ENCODE measurements at places on chromosomes 12 and 14. TPM values are rescaled to one million over a fixed set of nuclear protein-coding genes. Genes with fewer than 3 reads are reported as not detected.
A peak's percentile ranks its signal among the peaks of the same experiment; 100 is the strongest.

GRCh38 chr12:101697930-101698799 lies 725 bp downstream of the CHPT1 start:
- H3K4me1 ChIP-seq: peaks cover 19% of the 10 kb centered on the region
- peak; percentile 21 for DNase-seq
- peak overlapping the region; percentile 73 for H3K27ac ChIP-seq
- H3K36me3 ChIP-seq: no peaks in the 10 kb centered on the region
- peak overlapping the region; percentile 87 for H3K4me3 ChIP-seq
- peaks cover 6% of the 10 kb centered on the region for H3K27me3 ChIP-seq

- H3K4me3 ChIP-seq: no peak overlapping the region
- H3K36me3 ChIP-seq: no peaks in the 10 kb centered on the region
- no peaks in the 10 kb centered on the region for H3K27me3 ChIP-seq
Observed at GRCh38 chr12:19643635-19644034, 204.3 kb downstream of the AEBP2 start.

- H3K4me3 ChIP-seq: no peak overlapping the region
- peaks cover 10% of the 10 kb centered on the region for H3K27me3 ChIP-seq
- DNase-seq: no peak
- H3K27ac ChIP-seq: no peak overlapping the region
Observed at GRCh38 chr12:22691319-22691718, 66.3 kb downstream of the ETNK1 start.

GRCh38 chr12:113926788-113927187 lies 39.3 kb downstream of the RBM19 start:
- no peak overlapping the region for H3K27ac ChIP-seq
- H3K36me3 ChIP-seq: peaks cover 67% of the 10 kb centered on the region

GRCh38 chr12:68792952-68793351 lies 15.0 kb upstream of the MDM2 start:
- no peak for DNase-seq
- no peaks in the 10 kb centered on the region for H3K27me3 ChIP-seq
- no peak overlapping the region for H3K27ac ChIP-seq
- H3K4me3 ChIP-seq: no peak overlapping the region

GRCh38 chr14:59022144-59022543 lies 166.3 kb upstream of the DAAM1 start:
- H3K36me3 ChIP-seq: no peaks in the 10 kb centered on the region
- DNase-seq: no peak
- H3K4me1 ChIP-seq: no peaks in the 10 kb centered on the region
- H3K27me3 ChIP-seq: peaks cover 3% of the 10 kb centered on the region

DNA sequence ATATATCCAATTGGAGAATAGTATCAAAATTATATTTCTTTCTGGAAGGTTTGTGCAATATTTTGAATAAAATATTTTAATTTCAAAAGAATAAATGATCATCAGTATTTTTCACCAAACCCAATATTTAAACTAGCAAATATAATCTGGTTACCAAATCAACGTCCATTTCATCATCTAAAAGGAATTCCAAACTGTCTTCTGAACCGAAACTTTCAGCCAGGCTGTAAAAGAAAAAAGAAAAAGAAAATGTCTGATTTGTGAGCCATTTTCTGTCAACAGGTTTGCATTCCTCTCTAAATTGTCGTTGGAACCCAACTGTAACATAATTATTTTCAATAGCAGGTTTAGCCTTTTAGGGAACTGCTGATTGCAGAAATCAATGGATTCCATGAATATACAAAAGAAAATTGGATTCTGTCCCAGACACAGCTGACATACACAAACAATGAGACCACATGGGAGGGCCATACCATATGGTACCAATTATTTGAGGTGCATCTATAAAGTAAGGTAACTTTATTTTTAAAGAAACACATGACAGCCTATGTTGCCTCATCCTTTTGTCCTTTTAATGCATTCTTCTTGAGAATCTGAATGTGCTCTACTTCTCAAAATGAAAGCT lies 22.7 kb downstream of the SNRPF start:
- no peak for DNase-seq
- no peaks in the 10 kb centered on the region for H3K36me3 ChIP-seq
- no peak overlapping the region for H3K4me3 ChIP-seq
- H3K4me1 ChIP-seq: no peaks in the 10 kb centered on the region
- no peaks in the 10 kb centered on the region for H3K27me3 ChIP-seq
- H3K27ac ChIP-seq: no peak overlapping the region

Gene GALNT9
- total RNA-seq: not detected

DNA sequence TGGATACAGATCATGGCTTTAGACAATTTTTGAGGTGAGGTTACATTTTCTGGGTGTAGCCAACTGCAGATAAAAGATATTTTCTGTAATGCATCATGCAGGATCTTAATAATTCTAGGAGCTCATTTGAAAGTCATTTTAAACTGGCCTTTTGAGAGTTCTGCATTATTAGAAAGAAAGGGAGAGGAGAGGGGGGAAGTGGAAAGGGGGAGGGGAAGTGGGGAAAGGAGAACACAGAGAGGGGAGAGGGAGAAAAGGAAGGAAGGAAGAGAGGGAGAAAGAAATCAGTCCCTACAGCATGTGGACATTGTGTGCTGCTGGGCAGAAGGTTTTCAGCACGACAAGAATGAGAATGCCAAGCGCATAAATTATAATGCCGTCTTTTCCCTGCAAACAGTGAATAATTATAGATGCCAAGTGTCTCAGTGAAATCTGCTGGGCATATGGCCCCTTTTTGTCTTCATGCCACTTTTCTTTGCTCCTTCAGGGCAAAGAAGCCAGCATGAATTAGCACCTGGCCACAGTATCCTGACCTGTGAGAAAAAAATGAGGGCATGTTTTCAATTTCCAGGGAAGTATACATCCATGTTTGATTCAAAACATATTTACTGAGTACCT lies 22.7 kb upstream of the PPP2R5C start:
- H3K27ac ChIP-seq: no peak overlapping the region
- H3K27me3 ChIP-seq: peaks cover 3% of the 10 kb centered on the region
- no peak for DNase-seq
- no peak overlapping the region for H3K4me3 ChIP-seq
- H3K36me3 ChIP-seq: peaks cover 12% of the 10 kb centered on the region

DNA sequence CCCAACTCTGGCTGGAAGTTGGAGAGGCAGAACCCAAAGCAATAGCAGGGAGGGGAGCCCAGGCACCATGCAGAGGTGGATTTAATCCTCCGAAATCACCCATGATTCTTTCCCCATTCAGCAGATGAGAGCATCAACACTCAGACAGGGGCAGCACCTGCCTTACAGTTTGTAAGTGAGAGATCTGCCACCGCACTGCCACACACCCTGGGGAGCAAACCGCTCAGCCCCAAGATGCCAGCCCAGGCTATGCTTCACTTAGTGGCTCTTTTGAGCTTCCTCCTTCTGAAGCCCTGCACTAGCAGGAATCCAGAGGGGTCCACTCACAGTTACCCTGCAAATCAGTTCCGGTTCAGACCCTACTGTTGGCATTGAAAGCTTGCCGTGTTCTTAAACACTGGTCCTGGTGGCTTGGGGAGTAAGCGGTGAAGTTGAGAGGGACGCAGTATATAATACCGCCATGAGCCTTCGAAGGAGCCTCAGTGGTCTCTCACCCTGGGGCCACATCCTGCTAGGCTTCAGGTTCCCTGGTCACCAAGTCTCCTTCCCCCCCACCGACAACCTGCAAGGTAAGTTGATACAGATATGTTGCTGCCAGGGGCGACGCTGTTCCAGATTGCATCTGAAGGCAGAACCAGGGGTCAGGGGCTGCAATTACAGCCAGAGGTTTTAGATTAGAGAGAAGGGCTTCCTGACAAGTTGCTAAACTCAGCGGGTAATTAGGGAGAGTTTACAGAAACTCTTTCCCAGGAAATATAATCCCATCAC lies 72.0 kb upstream of the CCND2 start:
- no peak overlapping the region for H3K27ac ChIP-seq
- H3K4me3 ChIP-seq: no peak overlapping the region
- no peaks in the 10 kb centered on the region for H3K36me3 ChIP-seq

Gene GDF3
- not detected for total RNA-seq

Gene RNASE4
- total RNA-seq: 0.73 TPM

DNA sequence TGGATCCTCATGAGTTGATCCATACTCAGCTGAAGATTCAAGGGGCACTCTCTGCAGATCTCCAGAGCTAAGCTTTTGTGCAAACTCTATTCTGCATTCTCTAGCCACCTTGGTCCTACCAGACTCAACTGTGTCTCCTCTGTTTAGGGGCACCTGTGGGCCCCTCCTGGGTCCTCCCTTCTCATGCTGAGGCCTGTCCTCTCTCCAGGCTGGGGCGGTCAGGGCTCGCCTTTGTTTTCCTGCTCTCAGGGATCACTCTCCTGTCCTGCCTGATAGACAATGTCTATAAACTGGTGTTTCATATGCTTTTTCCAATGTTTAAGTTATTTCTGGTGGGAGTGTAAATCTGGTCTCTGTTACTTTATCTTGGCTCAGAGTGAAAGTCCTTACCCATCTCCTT lies 11.6 kb upstream of the KIF26A start:
- no peak for DNase-seq
- H3K4me3 ChIP-seq: no peak overlapping the region
- H3K27me3 ChIP-seq: peaks cover 6% of the 10 kb centered on the region
- H3K4me1 ChIP-seq: no peaks in the 10 kb centered on the region

GRCh38 chr12:124509676-124510300 lies 57.6 kb downstream of the NCOR2 start:
- no peaks in the 10 kb centered on the region for H3K27me3 ChIP-seq
- peaks cover 2% of the 10 kb centered on the region for H3K4me1 ChIP-seq
- H3K36me3 ChIP-seq: no peaks in the 10 kb centered on the region
- H3K27ac ChIP-seq: no peak overlapping the region
- DNase-seq: no peak
- H3K4me3 ChIP-seq: no peak overlapping the region

GRCh38 chr12:112148031-112148513 lies 22.7 kb downstream of the TRAFD1 start:
- H3K27me3 ChIP-seq: no peaks in the 10 kb centered on the region
- H3K4me1 ChIP-seq: peaks cover 4% of the 10 kb centered on the region
- DNase-seq: no peak
- no peak overlapping the region for H3K4me3 ChIP-seq

Gene GYS2
- 0.07 TPM for total RNA-seq

DNA sequence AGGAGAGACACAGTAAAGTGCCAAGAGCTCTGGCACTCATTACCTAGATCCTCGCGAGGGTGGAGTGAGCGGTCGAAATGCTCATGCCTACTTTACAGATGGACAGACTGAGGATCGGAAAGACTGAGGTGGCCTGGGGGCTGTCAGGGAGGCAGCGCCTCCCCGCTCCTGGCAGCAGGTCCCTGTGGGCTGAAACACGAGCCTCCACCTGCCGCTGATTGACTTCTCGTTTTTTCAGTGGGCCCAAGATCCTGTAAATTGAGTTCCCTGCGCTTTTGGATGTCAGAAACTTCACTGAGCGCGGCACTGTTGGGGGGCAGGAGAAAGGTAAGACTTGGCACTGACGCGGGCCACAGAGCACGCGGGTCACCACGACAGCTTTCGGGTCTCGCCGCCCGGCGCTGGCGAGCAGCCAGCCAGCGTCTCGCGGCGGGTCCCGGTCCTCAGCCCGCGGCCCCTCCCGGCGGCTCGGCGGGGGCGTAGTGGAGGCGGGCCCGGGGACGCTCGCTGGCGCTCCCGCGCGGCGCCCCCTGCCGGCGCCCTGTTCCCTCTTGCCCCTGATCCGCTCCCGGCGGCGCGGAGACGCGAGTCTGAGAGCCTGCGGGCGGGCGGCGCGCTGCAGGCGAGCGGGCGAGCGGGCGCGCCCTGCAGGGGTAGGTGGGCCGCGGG lies 552 bp upstream of the SCN8A start:
- peak overlapping the region; percentile 30 for H3K27ac ChIP-seq
- peaks cover 62% of the 10 kb centered on the region for H3K27me3 ChIP-seq
- peak; percentile 71 for DNase-seq
- H3K36me3 ChIP-seq: no peaks in the 10 kb centered on the region
- peak overlapping the region; percentile 86 for H3K4me3 ChIP-seq
- peaks cover 7% of the 10 kb centered on the region for H3K4me1 ChIP-seq

DNA sequence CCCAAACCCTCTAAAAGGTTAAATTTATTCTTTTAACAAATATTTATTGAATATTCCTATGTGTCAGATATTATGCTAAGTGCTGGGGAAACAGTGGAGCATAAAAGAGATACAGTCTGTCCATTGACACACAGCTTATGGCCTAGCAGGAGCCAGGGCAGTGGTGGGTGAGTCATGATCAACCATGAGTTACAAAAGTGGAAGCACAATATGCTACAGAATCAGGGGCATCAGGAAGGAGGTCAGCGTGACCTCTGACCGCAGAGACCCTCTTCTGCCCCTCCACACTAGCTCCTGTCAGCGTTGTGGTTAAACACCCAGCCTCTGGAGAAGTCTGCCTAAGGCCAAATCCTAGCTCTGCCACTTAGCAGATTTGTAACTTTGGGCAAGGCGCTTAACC lies 4.7 kb upstream of the PPP1R1A start:
- H3K27me3 ChIP-seq: peaks cover 38% of the 10 kb centered on the region
- no peaks in the 10 kb centered on the region for H3K36me3 ChIP-seq
- DNase-seq: no peak
- no peak overlapping the region for H3K4me3 ChIP-seq
- H3K27ac ChIP-seq: no peak overlapping the region

- no peaks in the 10 kb centered on the region for H3K4me1 ChIP-seq
- no peak for DNase-seq
Observed at GRCh38 chr14:86299994-86300393, 770.0 kb downstream of the FLRT2 start.

DNA sequence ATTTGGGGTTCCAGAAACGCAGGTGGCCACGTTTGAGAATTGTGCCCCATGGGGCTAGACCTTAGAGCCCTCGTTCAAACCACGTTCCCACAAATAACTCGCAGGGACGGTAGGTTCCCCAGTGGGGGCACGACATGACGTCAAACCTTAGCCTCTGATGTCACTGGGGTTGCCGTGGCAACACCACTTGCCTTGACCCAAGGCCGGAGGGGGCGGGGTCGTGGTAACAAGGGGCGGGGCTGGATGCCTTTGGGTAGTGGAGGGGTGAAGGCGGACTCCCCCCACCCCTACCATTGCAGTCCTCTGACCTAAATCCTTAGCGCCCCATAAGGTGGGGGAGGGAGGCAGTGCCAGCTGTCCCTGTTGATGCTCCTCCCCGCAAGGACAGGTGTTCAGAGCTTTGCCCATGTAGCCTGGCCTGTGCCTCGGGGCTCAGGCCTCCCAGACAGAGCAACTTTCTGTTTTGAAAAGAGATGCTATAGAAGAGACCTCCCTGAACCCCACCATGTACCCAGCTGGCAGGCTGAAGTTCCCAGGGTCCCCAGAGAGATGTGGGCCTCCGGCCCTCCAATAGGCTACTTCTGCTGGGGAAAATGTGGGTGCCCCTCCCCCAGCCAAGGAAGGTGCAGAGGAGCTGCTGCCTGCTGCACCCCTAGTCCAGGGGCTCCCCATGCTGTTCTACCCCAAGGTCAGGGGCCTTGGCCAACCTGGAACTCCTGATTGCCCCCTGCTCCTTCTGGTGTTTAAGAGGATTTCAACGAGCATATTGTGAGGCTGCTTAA lies 1.9 kb downstream of the FAM222A start:
- peaks cover 51% of the 10 kb centered on the region for H3K27me3 ChIP-seq
- DNase-seq: no peak
- H3K36me3 ChIP-seq: no peaks in the 10 kb centered on the region
- H3K4me3 ChIP-seq: peak overlapping the region; percentile 33
- no peaks in the 10 kb centered on the region for H3K4me1 ChIP-seq

GRCh38 chr12:80472911-80473500 lies 29.0 kb downstream of the PTPRQ start:
- no peaks in the 10 kb centered on the region for H3K36me3 ChIP-seq
- H3K27me3 ChIP-seq: no peaks in the 10 kb centered on the region
- no peaks in the 10 kb centered on the region for H3K4me1 ChIP-seq
- DNase-seq: no peak
- no peak overlapping the region for H3K27ac ChIP-seq

Gene PROX2
- total RNA-seq: 0.05 TPM

Data from activated T-helper 2 cell treated with anti-CD3 and anti-CD28 coated beads, Interferon-gamma antibody, Interleukin-2, Interleukin-4, amounts not matched to agents 10 μg/mL and 5 μg/mL and 100 μg/mL, durations not matched to agents 14 hours and 24 hours and 36 hours (primary cell).